ENCODE measurements at places on chromosomes 5 and 9.

GRCh38 chr5:155908543-155908942, 418.4 kb upstream of the SGCD start:
- no peak for DNase-seq

GRCh38 chr5:68780299-68780955, 313.4 kb upstream of the SLC30A5 start:
- no peak for DNase-seq

DNA sequence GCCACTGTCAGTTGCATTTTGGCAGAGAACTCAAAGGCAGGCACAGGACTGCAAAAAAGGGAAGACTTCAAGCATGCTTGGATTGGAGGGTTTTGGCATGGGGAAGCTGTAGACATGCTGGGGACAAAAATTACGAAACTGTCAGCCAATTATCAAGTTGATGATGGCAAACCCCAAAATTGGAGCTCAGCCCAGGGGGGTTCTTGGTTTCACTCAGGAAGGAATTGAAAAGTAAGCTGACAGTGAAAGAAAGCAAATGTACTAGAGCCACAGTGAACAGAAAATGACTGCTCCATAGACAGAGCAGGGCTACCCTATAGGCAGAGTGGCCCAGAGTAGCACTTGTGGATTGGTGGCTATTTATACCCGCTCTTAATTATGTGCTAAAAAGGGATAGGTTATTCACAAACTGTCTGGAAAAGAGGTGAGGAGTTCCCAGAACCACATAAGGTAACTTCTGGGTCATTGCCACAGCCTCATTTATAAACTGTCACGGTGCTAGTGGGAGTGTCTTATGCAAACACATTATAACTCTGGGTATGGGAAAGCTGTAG, 14.6 kb upstream of the CFAP95 start:
- no peak for DNase-seq

DNA sequence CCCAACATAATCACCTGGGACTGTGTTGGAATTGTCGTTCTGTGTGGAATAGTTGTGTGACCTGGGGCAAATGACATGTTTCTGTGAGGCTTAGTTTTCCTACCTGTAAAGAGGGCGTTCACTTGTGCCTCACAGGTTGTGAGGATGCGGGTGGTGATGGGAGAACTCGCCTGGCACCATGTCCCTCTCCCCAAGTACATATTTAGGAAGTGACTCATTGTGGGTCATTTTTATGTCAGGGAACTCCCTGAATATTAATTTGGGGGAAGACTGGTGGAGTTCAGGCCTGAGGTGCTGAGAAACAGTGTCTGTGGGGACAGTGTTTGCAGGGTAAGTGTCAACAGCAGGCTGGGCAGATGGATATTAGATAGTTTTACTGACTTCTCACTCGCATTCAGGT, 144.7 kb downstream of the KDM4C start:
- no peak for DNase-seq

- DNase-seq: no peak
Observed at GRCh38 chr9:133830310-133830709, 92.2 kb upstream of the SARDH start.
